ENCODE measurements at places on chromosomes 3 and 15.

- no peak for DNase-seq
These were observed 9.7 kb downstream of the WDR5B start for GRCh38 chr3:122406198-122406597.

DNA sequence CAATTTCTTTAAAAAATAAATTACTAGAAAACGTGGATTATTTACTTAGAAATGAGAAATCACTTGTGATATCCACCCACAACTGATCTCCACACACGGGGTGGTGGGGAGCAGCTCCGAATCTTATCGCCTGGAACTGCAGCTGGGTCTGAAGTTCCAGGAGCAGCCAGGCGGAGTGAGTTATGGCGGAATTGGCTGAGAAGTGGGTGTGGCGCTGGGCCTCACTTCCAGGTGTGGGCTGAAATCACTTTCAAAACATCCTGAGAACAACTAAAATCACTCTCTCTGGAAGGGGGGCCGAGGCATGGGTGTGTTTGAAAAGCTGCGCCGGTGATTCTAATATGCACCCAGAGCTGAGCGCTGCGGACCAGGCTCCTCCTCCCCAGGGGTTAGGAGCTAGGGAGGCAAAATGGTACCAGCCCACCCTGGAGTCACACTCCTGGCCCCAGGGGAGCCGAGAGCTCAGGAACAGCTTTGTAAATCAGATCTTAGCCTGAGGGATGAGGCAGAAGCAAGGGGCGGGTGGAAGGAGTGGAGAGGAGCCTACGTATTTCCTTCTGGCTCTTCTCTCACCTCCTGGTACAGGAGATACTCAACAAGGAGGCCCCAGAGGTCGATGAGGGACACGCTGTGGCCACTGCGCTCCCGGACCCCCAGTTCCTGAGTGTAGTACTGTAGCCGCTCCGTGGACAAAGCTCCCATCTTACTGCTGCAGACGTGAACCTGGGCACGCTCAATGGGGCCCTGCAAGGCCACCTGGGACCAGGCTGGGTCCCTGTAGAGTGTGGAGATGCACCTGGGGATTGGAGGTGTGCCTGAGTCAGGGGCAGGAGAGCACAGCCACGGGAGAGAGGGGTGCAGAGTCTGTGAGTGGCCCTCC, 9.6 kb downstream of the PLA2G4F start:
- peak; percentile 6 for DNase-seq

DNA sequence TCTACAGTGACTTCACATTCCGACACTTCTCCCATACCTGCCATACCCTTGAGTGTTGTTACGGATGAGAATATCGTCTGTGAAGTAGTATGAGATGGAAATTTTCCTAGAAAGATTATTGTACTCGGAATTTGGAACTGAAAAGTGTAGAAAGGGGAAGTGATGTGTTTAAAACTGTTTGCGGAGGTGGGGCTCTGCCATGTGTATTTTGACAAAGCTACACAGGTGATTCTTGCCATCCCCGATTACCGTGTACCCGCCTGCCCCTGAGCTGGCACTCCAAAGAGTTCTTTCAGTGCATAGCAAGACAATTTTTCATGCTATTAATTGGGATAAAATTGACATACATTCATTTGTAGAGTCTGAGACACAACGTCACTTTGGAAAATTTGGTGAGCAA, 81.7 kb downstream of the OPA1 start:
- no peak for DNase-seq

DNA sequence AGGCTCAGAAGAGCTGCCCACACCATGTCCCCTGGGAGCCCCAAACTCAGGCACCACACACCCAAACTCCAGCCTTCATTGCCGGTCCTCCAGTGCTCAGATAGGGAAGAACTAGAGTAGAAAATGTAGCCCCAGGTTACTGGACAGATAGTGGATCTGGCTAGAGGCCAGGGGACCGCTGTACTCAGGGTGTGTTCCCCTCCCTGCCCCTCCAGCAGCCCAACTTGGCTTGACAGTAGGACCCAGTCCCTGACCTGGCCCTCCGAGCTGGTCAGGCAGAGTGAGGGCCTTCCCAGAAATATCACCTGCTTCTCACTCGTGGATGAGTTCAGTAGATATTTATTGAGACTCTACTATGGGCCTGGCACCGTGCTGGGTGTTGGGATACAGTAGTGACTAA, 100.0 kb downstream of the CORO2B start:
- no peak for DNase-seq

DNA sequence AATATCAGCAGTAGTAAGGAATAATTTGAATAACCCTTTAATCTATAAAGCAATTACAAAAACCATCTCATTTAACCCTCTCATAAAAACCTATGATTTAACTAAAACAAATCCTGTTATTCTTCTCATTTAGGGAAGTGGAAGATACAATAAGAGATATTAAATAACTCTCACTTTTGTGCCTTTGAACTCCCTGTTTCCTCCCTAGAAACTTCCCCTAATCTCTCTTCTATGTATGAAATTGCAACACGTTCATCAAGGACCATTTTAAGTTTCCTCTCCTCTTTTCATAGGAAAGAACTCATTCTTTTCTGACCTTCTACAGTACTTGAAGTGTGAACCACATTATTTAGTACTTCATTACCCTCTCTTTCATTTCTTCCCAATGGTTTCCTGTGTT, 18.8 kb upstream of the FAM81A start:
- DNase-seq = no peak

- no peak for DNase-seq
These were observed 5.7 kb downstream of the ESYT3 start for GRCh38 chr3:138440121-138440521.

DNA sequence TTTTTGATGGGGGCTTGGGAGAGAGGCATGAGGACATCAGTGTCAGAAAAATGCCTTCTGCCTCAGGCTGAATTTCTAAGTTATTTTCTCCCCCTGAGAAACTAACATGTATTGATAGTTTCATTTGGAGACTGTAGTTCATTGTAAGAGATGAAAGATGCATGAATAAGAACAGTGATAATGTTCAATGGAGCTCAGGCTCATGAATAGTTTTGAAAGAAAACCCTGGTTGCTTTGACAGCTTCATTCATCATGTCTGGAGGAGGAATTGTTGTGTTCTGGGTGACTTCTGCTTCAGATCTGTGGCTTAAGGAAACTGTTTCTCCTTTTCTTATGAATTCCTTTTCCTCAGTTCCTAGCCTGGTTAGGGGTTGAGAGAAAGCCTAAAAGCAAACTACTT, 204.0 kb upstream of the LRRC3B start:
- no peak for DNase-seq
